ENCODE measurements at places on chromosomes 4 and X. TPM values are rescaled to one million over a fixed set of nuclear protein-coding genes. Genes with fewer than 3 reads are reported as not detected.

The ALAS2 gene
- total RNA-seq, result not detected

DNA sequence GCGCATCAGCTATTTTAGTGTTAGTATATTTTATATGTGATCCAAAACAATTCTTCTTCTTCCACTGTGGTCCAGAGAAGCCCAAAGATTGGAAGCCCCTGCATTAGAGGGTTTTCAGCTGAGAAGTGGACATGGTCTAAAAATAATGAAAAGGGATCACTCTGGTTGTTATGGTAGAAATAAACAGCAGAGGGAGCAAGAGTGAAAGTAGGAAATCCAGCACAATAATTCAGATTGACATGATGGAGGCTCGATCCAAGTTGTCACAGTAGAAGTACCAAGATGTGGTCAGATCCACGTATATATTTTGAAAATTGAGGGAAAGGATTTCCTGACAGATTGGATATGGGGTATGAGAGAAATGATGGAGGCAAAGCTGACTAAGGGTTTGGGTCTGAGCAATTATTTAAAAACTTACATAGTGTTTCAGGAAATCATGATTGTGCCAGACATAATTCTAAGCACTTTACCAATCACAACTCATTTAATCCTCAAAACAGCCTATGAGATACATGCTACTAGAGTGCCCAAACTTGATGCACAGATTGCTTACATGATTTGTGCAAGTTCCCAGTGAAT, 17.0 kb upstream of the TMEM144 start:
- no peak for DNase-seq

DNA sequence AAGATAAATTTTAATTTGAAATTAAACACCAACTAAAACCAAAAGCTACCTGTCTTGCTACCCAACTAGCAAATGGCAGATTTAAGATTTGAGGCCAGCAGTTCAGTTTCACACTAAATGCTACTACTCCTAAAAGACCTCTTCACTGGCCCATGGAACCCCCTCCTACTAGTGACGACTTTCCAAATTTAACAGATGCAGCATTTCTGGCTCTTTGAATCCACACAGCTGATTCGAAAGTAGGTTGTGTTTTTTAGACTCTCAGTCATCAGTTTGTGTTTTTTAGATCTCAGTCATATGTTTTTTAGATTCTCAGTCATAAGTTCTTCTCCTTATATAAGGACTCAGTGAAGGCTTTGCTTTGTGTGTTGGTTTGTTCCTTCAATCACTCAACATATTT, 11.1 kb upstream of the CC2D2A start:
- DNase-seq, result no peak

DNA sequence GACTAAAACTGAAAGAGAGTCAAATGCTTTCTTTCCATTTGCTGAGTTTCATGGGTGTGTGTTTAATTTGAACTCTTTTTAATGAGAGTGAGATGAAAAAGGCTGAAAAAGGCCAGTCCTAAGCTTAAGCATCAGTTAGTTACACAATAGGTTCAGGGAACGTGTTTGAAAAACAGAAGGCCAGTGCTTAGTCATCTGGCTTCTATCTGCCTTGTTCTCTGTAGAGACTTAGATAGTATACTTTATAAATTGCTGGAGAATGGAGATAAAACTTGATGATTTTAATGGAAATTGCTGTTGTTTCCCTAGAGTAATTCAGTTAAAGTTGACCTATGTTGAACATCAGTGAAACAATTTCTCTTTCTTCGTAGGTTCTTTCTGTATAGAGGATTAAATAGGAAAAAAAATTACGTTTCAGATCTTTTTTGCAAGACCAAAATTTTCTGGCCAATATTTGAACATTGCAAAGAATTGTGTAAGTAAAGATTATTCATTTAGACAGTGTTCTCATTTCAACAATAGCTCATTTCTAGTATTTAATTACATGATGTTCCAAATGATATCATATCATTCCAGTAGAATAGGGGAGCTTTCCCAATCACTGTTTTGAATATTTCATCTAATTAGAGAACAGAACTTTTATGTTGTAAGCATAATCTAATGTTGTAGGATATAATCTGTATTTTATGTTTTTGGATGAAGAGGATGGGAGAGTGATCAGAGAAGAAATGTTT, 1088.8 kb downstream of the ADGRL3 start:
- no peak for DNase-seq

DNA sequence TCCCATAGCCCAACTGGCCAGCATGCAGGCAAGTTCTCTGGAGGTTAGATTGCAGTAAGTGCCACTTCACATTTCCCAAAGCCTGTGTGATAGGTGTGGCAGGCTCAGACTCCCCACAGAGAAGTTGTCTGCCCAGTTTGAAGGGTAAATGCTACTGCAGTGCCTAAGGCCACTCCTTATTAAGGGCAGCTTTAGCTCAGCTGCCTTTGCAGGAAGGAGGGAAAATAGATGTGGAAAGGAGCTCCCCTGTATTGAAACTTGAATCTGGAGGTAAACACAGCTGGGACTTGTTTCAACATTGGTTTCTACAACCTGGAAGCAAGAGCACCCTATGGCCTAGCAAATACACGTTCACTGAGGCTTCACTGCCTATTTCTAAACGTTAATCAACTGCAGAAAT, 22.4 kb downstream of the NEXMIF start:
- no peak for DNase-seq

GRCh38 chr4:4327652-4328121, 37.6 kb downstream of the ZBTB49 start:
- DNase-seq, result peak; percentile 50

The AGTR2 gene
- total RNA-seq, result not detected

The PTCHD1 gene
- 0.32 TPM for total RNA-seq

The MCUB gene
- 15.9 TPM for total RNA-seq

The TEX13C gene
- not detected for total RNA-seq

GRCh38 chr4:18050448-18050847, 28.9 kb upstream of the LCORL start:
- DNase-seq, result no peak

DNA sequence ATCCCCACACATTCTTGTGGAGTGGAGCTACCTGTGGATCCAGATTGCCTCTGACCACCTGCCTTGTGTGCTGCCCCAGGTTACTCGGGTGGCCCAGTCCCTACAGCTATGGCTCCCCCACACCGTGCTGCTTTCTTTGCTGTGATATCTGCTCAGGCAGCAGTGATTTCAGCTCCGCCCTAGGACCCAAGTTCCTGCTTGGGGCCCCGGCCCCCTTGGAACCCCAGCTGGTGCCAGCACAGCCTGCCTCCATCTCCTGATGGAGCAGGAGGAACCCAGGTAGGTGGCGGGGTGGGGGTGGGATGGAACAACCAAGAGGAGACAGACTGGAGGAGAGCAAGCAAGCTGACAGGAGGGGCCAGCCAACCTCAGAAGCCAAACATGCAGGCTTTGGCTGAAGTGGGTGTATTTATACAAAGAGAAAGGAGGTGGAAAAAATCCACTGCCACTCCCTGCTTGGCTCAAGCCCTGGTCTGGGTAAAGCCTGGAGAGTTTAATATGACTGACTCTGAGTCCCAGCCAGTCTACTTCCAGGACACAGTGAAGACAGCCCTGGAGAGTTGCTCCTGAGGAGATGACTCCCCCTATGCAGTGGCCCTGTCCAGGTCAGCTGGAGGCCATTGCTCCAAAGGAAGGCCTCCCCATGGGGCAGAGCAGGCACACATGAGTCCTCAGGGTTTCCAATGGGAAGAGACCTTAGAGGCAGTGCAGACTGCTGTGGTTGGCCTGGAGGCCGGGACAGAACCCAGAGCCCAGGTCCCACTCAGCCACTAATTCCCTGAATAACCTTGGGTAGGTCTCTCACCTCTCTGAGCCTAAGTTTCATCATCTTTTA, 197.1 kb upstream of the MAMLD1 start:
- no peak for DNase-seq

DNA sequence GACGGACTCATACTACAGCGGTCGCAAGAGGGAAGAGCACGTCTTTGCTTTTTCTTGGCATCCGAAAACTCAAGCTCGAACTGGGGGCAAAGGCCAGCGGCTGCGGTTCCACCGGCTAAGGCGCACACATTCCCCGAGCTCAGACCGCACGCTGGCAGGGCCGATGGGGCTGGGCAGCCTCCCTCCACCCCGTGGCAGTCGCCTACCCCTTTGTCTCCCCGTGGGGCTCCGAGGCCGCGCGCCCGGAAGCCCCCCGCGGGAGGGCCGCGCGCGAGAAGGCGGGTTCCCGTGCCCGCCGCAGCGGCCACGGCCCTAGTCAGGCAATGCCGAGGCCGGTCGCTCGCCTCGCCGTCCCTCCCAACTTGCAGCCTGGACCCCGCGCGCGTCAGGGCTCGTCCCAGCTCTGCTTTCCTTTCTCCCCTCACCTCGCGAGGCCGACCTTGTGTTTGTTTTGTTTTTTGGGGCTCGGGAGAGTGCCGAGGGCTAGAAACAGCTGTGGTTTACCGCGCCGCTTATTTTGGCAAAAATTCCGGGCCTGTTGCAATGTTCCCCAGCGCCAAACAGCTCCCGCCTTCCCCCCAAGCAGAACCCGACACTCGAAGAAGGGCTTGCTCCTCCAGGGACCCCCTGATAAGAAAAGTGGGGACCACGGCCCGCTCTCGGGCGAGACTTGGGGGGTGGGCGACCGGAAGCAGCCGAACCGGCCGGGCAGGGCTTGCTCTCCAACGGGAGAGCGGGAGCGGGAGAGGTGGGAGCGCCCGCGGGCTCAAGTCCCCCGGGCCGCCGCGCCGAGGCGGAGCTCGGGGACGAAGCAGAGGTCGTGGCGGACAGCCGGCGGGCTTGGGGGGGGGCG, 561 bp upstream of the N4BP2 start:
- peak; percentile 63 for DNase-seq

The TMEM271 gene
- 0.32 TPM for total RNA-seq

DNA sequence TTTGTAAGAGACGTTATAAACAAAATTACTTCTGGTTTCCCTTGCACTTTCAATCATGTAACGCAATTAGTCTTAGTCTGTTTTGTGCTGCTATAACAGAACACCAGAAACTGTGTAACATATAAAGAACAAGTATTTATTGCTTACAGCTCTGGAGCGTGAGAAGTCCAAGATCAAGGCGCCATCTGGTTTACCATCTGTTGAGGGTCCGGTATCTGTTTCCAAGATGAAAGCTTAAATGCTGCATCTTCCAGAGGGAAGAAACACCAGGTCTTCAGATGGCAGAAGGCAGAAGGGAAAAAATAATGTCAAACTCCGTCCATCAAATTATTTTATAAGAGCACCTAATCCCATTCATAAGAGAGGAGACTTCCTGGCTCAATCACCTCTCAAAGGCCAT, 474.1 kb downstream of the PDGFC start:
- DNase-seq, result no peak

DNA sequence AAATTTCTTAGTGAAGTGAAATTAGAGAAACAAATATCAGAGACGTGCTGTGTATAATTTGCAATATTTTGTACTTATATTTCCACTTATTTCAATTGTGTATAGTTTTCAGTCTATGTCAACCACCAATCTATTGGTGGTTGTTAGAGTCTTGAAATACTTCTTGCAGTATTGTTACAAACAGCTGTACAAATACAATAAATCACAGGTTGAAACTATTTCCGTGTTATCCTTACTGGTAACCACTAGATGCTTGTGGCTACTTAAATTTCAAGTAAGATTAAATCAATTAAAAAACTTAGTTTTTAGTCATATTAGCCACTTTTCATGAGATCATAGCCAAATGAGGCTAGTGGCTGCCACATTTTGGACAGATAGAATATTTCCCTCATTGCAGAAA, 520.5 kb downstream of the GBA3 start:
- no peak for DNase-seq

DNA sequence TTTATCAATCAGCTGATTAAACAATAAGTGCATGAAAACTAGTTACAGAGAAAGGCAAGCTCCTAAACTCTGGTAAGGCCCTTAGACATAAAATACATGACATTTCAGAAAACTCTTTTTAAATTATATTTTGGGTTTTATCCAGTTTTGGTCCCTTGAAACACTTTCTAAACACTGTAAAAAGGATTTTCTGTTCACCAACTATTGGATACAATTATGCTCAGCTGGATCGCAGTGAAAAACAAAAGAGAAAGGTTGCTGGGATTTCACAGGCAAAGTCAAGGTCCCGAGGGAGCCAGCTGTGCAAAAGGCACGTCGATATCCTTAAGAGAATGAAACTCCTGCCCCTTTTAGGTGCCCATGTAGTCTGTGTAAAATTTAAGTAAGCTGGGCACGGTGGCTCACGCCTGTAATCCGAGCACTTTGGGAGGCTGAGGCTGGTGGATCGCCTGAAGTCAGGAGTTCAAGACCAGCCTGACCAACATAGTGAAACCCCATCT, 1018.4 kb upstream of the INTU start:
- no peak for DNase-seq

DNA sequence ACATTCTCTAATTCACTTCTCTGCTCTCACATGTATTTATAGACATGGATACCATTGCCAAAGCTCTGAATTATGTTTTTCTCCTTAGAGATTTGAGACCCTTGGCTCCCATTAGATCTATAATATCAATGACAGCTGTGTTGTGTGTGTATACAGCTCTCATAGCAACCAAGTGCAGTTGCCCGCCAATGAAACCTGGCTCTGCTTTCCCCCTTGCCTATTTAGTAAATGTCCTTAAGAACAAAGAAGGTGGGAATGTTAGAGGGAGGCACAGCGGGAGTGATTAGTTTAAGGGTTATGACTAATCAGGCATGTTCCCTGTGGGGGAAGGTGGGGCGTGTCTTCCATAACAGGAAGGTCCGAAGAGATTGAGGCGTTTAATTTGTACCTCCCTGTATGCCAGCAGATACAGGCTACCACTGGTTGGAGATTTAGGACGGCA, 100.5 kb upstream of the TBC1D9 start:
- no peak for DNase-seq

The L1CAM gene
- 133 TPM for total RNA-seq

The RTL9 gene
- total RNA-seq, result 0.37 TPM

GRCh38 chr4:56212774-56213173, 174.5 kb downstream of the AASDH start:
- DNase-seq, result no peak

The CXCL6 gene
- not detected for total RNA-seq

The SPP1 gene
- 14.2 TPM for total RNA-seq

GRCh38 chr4:150960818-150961217, 54.3 kb downstream of the LRBA start:
- DNase-seq, result no peak

The YY2 gene
- total RNA-seq, result 1.5 TPM

Measured in neural crest cell (in vitro differentiated cells).